ENCODE measurements at places on chromosomes 2 and 18.

DNA sequence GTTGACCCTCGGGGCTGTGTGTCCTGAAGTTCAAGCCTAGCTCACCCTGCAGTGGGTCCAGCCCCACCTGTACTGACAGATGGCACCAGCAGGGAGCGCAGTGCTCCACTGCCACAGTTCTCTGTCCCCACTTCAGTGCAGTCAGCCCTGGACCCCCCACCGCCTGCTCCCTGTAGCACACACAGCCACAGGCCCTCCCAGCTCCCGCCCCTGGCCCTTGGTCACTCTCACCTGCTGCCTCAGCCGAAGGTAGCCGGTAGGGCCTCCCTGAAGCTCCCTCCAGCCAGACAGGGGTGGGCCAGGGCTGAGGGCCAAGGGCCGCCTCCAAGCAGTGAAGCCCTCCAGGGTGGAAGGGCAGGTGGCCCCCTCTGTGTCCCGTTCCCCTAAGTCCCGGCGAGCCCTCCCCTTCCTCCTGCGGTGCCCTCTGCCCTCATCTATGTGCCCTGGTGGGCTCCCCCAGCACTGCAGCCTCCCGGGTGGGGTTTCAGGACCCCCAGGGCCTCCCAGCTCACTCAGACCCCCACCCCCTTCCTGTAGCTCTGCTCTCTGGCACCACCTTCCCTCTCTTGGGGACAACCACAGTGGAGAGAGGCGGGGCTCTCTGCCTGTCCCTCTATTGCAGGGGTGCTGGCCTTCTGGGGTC is 10.8 kb upstream of the ALPP start:
- no peak for DNase-seq

DNA sequence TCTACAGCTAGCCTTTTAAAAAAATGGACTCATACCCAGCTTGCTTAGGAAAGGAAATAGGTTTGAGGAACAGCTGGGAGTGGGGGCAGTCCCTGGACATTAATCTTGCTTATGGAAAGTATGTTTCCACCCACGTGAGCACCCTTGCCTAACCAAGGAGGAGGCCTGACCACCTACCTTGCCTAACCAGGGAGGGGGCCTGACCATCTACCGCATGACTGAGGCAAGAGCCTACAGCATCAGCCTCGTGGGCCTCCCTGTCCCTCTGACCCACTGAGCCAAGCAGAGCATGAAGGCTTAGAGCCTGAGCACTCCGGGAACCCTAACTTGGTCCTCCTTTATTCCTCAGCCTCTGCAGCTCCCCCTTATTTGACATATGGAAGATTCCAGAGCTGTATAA is 20.2 kb downstream of the PRKAG3 start:
- DNase-seq: no peak

DNA sequence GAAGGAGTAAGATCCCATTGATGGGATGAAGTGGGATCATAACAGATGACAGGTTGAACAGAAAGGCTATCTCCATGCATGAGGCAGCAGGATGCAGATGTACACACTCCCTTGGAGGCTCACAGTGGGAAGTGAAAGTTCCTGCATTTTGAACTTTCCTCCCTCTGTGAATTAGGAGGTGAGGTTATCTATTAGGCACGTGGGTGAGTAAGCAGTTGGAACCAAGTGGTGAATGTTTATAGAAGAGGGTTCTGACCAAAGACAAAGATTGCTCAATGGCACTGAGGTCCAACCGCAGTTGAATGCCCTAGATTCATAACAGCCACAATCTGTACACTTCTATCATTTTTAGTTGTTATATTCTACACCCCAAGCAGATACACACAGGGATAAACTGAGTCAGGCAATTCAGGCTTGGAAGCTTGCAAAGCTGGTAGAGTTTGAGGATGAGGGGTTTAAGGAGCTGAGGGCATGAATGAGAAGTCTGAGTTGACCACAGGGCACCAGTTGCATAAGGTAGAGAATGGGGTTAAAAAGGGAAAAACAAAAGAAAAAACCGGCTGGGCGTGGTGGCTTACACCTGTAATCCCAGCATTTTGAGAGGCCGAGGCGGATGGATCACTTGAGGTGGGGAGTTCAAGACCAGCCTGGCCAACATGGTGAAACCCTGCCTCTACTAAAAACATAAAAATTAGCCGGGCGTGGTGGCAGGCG is 7.1 kb upstream of the KCMF1 start:
- no peak for DNase-seq

DNA sequence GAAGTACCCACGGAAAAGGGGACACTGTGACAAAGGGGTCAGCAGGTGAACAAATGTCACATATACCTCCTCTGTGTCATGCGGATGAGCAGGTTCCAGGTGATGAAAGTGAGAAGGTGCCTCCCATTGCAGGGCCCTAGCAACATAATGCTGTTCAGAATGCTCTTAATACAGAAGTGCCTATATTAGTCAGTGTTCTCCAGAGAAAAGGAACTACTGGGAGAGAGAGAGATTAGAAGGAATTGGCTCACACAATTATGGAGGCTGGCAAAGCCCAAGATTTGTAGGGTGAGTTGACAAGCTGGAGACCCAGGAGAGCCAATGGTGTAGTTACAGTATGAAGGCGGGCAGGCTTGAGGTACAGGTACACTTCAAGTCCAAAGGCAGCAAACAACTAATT is 98.1 kb upstream of the CDC42EP3 start:
- DNase-seq: no peak

- DNase-seq: no peak
These were observed 121.5 kb upstream of the PDE1A start for GRCh38 chr2:182548031-182548950.

Data from activated gamma-delta T cell (primary cell).